Activated T-helper 1 cell treated with Interleukin-2 at 50 U/mL for 16 hours (primary cell): ENCODE measurements at places on chromosomes 1 and 21.

DNA sequence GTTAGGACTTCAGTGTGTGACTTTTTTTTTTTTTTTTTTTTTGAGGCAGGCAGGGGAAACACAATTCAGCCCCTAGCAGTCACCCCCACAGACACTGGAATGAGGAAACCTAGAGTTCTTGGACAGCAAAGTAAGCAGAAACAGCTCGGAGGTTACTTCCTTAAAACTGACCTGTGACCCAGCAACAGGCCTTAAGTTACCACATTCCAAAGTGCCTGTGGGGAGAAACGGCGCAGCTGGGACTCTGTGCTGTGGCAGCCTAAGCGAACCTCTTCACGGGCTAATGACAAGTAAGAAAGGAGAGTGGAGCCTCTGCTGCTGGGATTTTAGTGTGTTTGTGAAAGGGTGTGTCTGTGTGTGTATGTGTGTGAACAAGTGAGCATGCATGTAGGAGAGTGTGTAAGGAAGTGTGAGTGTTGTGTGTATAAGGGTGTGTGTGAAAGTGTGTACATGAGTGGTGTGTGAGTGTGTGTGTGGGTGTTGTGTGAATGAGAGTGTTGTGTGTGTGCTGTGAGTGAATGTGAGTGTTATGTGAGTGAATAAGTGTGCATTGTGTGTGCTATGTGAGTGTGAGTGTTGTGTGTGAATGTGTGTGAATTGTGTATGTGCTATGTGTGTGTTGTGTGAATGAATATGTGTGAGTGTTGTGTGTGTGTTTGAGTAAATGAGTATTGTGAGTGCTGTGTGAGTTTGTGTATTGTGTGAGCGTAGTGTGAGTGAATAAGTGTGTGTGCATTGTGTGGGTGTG lies 180.8 kb downstream of the BRINP2 start:
- no peak for DNase-seq

DNA sequence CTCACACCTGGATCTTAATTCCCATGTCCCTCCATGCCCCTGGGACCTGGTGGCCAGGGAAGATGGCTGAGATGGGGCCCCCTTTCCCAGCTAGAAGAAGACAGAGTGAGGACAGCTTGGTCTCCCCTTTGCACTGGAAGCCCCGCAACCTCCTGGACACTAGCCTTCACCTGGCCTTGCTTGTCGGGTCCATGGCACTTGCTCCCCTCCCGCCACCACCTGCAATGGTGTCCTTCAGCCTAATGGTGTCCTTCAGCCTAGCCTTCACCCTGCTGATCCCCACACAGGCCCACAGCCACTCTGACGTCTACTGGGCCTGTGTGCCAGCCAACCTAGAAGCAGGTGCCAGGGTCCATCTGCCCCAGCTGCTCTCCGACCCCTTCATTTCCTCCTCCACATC lies 45.9 kb upstream of the EDN2 start:
- no peak for DNase-seq

GRCh38 chr1:91557039-91557690 lies 56.5 kb downstream of the CDC7 start:
- no peak for DNase-seq

GRCh38 chr1:210366767-210367166 lies 38.1 kb downstream of the HHAT start:
- DNase-seq, result no peak

DNA sequence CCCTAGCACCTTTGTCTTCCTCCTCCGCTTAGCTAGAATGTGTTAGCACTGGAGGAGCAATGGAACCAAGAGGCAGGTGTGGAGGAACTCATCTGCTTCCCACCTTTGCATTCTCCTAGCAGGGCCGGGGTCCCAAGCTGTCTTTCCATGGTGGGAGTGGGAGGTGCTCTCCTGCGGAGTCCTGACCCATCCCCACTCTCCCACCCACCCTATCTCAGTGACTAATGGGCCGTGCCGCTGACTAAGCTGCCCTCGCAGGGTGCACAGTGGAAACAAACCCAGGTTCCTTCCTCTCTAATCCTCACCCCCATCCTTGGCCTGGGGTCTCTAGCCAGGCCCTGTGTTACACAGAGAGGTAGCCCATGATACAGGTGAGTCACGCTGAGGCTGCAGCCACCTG lies 177.5 kb downstream of the HIVEP3 start:
- no peak for DNase-seq

DNA sequence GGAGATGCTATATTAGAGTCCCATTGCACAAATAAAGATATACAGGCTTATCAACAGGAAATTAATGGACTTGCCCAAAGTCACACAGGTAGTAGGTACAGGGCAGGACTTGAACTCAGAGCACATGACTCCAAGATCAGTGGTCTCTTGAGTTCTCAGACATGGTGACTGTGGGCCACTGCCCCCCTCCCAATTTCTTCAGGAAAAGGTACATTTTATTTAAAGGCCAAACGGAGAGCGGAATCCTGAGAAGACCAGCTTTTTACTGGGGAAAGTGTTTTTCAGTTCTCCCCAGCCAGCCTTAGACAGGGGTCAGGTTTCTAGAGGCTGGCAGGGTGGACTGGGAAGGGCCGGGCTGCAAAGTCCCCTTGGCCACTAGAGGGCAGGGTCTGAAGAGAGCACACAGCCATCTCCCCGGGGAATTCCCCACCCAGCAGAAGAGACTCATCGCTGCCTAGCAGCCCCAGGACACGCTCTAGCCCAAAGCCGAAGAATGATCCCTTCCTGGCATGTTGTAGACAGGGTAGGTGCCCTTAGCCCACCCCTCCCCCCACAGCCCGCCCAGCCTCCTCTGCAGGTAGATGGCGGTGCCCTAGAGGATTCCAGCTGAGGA lies 29.7 kb downstream of the ACP6 start:
- peak; percentile 61 for DNase-seq

DNA sequence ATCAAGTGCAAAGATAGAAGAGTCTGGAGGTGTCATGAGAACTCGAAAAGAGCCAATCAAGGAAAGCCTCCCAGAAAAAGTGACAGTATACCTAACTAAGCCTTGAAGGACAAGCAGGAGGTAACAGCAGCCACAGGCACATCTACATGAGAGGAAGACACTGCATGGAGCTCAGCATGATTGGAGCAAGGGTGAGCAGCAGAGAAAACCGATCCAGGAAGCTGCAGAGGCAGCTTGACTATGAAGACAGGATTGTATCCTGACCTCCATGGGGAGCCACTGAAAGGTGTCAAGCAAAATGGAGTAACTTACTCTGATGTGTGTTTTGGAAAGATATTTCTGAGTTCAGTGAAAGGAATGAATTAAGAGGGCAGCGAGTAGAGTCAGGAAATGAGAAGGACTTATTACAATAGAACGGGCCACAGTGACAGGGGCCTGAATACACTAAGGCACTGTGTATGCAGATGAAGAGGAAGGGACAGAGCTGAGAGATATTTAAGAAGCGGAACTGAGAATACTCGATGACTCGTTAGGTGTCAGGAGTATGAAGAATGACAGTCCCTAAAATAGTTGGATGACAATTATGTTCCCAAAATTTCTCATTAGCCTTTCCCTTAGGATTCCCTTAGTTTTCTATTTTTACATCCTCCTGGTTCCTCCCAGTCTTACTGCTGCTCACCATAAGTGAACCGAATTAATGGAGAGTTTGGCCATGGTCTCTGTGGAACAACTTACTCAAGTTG lies 139.3 kb upstream of the NFIA start:
- DNase-seq, result no peak

DNA sequence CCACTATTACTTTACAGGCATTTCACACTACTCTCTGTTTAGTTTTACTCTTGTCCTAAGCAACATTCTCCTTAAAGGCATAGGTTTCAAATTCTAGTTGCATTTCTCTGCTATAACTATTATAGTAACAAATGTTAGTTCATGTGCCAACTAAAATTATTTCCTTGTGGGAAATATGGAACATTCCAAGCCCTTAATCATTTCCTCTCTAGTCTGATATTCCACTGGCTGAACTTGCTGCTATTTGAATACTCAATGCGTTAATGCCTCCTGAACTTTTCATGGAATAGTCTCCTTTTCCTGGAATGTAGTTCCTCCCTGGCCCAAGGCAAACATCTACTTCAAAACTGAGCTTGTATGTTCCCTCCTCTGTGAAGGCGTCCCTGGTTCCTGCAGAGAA lies 19.3 kb upstream of the TBX19 start:
- DNase-seq, result no peak

DNA sequence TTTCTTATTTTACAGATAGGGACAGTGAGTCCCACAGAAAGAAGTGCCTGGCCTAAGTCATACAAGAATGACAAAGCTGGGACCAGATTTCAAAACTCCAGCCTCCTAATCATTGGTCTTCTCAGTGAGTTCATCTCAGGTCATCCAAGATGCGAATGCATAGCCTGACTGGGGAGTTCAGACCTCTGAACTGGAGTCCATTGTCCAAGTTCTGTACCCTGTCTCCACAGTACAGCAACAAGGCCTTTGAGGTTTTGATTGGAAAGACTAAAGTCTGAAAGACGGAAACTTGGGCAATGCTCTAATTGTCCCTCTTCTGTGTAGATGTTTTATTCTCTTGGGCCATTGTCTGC lies 62.0 kb downstream of the TNN start:
- no peak for DNase-seq

DNA sequence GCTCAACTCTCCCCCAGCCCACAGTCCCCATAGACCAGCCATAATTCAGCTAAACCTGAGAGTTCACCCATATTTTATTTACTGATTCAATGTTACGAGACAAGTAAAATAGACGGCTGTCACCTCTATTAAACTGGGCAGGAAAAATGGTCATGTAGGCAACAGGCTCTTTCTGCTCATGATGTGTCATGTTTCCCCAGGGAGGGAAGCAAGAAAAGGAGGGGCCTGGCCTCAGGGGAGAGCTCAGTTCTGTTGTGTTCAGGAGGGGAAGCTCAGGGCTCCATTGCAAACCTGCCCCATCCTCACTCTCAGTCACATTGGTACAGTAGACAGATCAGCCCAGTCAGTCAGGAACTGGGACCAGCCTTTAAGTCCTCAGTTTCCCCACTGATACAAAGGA lies 12.8 kb downstream of the GRIK3 start:
- no peak for DNase-seq
